ENCODE measurements at places on chromosomes 1 and 21. TPM values are rescaled to one million over a fixed set of nuclear protein-coding genes. Genes with fewer than 3 reads are reported as not detected.

The RPTN gene
- not detected for total RNA-seq

The PGLYRP4 gene
- total RNA-seq: not detected

The PTGFR gene
- total RNA-seq: 5.7 TPM

The NHLH1 gene
- total RNA-seq: 0.10 TPM

The KLHDC7A gene
- 0.65 TPM for total RNA-seq

The ACTA1 gene
- 3.3 TPM for total RNA-seq

The LRRC53 gene
- total RNA-seq: not detected

The RAP1GAP gene
- 2.2 TPM for total RNA-seq

- no peak overlapping the region for H3K4me3 ChIP-seq
- H3K36me3 ChIP-seq: no peaks in the 10 kb centered on the region
- no peak overlapping the region for H3K27ac ChIP-seq
- no peaks in the 10 kb centered on the region for H3K27me3 ChIP-seq
- H3K4me1 ChIP-seq: no peaks in the 10 kb centered on the region
- DNase-seq: no peak
These were observed 8.6 kb upstream of the LHX4 start for GRCh38 chr1:180221462-180221861.

DNA sequence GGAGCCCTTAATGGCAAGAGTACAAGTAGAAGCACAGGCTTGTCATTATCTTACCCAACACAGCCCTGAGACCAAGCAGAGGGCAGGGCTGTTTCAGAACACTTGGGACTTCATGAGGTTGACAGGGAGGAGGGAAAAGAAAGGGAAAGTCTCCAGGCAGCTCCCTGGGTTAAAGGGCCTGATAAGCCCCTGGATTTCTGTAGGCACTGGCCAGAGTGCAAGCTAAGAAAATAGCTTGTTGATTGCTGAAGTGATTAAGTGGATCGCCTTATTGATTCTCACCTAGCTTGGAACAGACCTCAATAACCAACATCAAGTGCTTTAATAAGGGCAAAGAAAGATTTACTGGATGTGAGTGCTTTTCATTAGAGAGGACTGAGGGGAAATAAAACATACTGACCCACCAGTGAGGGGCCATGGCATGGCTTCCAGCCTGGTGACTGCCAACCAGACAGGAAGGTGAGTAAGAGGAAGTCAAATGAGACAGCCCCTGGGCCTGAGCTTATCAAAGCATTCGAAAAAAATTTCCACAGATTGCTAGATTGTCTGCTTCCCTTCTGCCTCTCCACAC lies 121.4 kb upstream of the NFIA start:
- H3K27ac ChIP-seq: no peak overlapping the region
- H3K27me3 ChIP-seq: no peaks in the 10 kb centered on the region
- no peaks in the 10 kb centered on the region for H3K4me1 ChIP-seq
- no peak overlapping the region for H3K4me3 ChIP-seq
- DNase-seq: no peak

GRCh38 chr1:244022311-244022710 lies 28.8 kb upstream of the ZBTB18 start:
- H3K36me3 ChIP-seq: no peaks in the 10 kb centered on the region
- DNase-seq: no peak
- no peaks in the 10 kb centered on the region for H3K27me3 ChIP-seq

DNA sequence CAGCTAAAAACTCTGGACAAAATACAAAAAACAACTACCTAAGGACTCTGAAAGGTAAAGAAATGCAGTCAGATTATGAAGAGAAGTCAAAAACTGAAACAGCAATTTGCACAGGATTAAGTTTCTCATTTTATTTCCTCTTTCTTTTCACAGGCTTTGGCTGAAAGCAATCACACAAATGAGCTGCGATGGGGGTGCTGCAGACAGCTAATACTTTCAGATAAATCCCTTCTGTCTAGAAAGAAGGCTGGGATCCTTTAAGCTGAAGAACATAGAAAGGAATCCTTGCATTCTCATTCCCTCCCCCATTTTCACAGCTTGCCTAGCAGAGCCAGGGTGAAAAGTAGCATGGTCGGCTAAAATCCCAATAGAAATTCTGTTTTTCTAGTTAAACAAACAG lies 32.0 kb upstream of the PRDX6 start:
- no peak overlapping the region for H3K27ac ChIP-seq
- H3K4me3 ChIP-seq: no peak overlapping the region
- H3K36me3 ChIP-seq: no peaks in the 10 kb centered on the region
- no peak for DNase-seq
- H3K27me3 ChIP-seq: no peaks in the 10 kb centered on the region

DNA sequence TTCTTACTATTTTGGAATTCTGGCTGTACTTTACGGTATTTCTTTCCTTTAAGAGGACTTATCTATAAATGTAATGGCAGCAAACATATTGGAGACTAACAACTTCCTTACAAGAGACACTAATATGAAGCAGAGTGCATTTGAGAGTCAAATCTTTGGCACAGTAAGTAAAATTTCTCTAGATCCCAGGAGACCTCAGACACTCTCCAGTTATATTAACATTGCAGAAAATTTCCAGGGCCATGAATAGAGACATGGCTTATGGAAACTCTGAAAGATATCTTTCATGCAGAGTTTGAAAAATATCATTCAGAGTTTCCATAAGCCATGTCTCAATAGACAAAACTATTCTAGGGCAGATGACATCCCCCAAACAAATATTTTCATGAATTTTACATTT lies 51.2 kb downstream of the IL23R start:
- no peaks in the 10 kb centered on the region for H3K27me3 ChIP-seq
- H3K4me3 ChIP-seq: no peak overlapping the region
- H3K27ac ChIP-seq: no peak overlapping the region
- no peaks in the 10 kb centered on the region for H3K4me1 ChIP-seq
- DNase-seq: no peak

GRCh38 chr1:208160259-208160819 lies 83.8 kb downstream of the PLXNA2 start:
- peak; percentile 56 for DNase-seq
- H3K27ac ChIP-seq: no peak overlapping the region
- no peaks in the 10 kb centered on the region for H3K27me3 ChIP-seq
- H3K4me1 ChIP-seq: peaks cover 23% of the 10 kb centered on the region
- no peak overlapping the region for H3K4me3 ChIP-seq
- H3K36me3 ChIP-seq: no peaks in the 10 kb centered on the region

DNA sequence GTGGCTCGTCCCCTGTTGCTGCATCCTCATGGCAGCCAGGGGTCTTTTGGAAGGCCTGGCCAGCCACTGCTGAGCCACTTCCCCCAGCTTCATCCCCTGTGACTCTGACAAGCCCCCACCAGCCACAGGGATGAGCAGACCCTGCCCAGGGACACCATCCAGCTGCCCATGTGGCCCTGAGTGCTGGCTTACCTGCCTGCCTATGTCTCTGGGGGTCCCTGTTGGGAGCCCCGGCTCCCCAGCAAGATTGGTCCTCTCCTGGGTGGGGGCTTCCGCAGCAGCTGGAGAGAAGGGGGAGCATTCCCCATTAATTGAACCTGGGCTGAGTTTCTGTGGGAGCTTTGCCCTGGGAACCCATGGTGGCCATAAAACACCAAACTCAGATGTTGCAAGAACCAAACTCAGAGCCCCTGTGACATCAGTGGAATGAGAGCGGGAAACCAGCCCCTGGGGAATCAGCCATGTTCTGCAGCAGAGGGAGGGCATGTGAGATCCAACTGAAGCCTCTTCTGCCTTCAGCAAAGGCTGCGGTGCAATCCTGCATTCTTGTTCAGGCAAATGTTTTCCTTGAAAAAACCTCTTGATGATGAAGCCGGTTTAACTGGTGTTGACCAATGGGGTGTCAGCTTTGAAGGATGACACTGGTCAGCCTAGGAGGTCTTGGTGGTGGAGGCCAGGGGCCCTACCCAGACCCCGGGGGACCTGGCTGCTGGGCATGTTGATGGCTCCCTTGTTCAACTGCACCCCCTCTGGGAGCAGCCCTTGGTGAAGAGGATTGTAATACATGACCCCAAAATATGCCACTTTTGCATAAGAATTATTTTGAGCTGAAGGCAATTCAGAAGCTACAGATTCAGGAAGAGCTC lies 28.3 kb upstream of the COL18A1 start:
- H3K4me3 ChIP-seq: no peak overlapping the region
- no peaks in the 10 kb centered on the region for H3K27me3 ChIP-seq
- DNase-seq: peak; percentile 29
- H3K27ac ChIP-seq: no peak overlapping the region

GRCh38 chr1:21550097-21550496 lies 40.9 kb downstream of the ALPL start:
- DNase-seq: no peak
- no peak overlapping the region for H3K4me3 ChIP-seq
- no peaks in the 10 kb centered on the region for H3K4me1 ChIP-seq
- H3K27ac ChIP-seq: no peak overlapping the region
- H3K27me3 ChIP-seq: no peaks in the 10 kb centered on the region

DNA sequence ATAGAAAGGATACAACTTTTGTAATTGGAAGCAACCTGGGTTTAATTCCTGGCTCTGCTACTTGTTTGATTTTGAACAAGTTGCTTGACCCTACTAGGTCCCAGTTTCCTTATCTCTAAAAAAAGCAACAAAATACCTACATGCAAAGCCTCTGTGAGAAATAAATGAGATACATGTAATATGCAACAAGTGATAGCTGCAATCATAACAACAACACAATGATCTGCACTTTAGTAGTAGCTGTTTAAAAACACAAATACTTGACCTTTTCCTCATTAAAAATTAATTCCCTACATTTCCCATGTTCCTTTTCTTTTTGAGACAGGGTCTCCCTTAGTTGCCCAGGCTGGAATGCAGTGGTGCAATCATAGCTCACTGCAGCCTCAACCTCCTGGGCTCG lies 40.0 kb downstream of the FRRS1 start:
- H3K27me3 ChIP-seq: no peaks in the 10 kb centered on the region
- no peak overlapping the region for H3K27ac ChIP-seq
- H3K4me1 ChIP-seq: no peaks in the 10 kb centered on the region
- no peak for DNase-seq

DNA sequence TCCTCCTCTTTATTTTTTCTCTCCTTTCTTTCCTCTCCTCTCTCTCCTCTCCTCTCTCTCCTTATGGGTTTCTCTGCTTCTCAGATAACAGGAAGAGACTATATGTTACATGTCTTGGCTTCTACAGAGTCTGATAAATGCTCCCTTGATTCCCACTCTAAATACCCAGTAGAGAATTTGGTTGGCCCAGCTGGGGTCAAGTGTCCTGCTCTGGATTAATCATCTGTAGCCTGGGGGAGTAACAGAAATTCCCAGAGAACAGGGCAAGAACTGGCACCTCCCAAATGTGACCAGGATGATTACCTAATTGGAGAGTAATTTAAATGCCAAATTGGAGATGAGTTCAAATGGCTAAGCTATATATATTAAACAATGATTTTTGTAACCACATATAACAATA lies 146.1 kb upstream of the LMO4 start:
- no peaks in the 10 kb centered on the region for H3K4me1 ChIP-seq
- H3K36me3 ChIP-seq: no peaks in the 10 kb centered on the region
- no peak for DNase-seq
- H3K27me3 ChIP-seq: no peaks in the 10 kb centered on the region
- H3K4me3 ChIP-seq: no peak overlapping the region

DNA sequence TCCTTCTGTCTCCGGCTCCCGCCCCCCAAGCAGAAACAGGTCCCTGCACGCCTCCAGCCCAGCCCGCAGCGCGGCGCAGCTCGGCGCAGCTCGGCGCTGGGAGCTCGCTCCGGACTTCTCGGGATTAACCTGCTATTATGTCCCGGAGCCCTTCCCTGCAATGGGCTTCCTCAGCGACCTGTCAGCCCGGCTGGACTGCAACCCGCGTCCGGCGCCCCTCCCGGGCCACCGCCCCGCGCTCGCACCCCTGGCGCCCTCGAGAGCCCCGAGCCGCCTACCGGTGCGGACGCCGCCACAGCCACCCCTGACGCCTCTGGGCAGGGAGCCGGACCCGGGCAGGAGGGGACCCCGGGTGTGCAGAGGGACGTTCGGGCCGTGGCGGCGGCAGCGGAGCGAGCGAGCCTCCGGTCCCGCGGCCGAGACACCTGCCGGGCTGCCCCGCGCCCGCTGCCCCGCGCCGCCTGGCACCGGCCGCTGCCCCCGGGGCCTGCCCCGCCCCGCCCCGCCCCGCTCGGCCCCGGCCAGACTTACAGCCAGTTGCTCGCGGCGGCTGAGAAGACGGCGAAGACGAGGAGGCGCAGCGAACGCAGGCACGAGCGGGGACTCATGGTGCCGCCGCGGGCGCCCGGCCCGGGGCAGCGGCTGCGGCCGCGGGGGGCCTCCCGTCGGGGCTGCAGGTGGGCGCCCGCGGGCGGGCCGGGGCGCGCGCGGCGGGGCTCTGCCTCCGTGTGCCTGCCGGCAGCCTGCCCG lies 407 bp downstream of the WNT4 start:
- no peaks in the 10 kb centered on the region for H3K36me3 ChIP-seq
- peak overlapping the region; percentile 16 for H3K27ac ChIP-seq
- H3K4me1 ChIP-seq: peaks cover 6% of the 10 kb centered on the region
- H3K4me3 ChIP-seq: peak overlapping the region; percentile 41

DNA sequence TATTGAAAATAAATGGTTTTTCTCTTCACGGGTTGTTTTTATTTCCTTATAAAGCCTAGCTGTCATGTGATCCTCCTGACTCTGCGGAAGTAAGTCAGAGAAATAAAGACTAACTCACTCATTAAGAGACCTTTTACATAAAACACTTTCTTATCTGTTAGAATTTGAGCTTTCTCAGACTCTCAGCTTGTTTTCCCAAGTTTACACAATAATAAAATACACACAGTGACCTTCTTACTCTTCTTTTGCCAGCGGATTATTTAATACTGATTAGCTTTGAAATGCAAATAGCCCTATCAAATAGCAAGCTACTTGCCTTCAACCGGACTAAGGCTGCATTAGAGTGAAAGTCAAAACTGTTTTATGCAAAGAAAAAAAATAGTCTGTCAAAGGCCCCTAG lies 45.5 kb upstream of the CXADR start:
- H3K4me3 ChIP-seq: no peak overlapping the region
- no peaks in the 10 kb centered on the region for H3K27me3 ChIP-seq
- H3K36me3 ChIP-seq: no peaks in the 10 kb centered on the region
- H3K27ac ChIP-seq: no peak overlapping the region

GRCh38 chr1:247293047-247293446 lies 37.2 kb downstream of the VN1R5 start:
- H3K27ac ChIP-seq: no peak overlapping the region
- no peaks in the 10 kb centered on the region for H3K4me1 ChIP-seq
- H3K27me3 ChIP-seq: no peaks in the 10 kb centered on the region
- H3K4me3 ChIP-seq: no peak overlapping the region
- DNase-seq: no peak

- H3K36me3 ChIP-seq: no peaks in the 10 kb centered on the region
- H3K4me1 ChIP-seq: no peaks in the 10 kb centered on the region
- no peak overlapping the region for H3K27ac ChIP-seq
- no peak for DNase-seq
- no peaks in the 10 kb centered on the region for H3K27me3 ChIP-seq
These were observed 363.8 kb downstream of the PTPRC start for GRCh38 chr1:199002661-199003060.

GRCh38 chr1:16342331-16343062 lies 9.8 kb downstream of the FBXO42 start:
- H3K4me3 ChIP-seq: no peak overlapping the region
- H3K27ac ChIP-seq: no peak overlapping the region
- H3K27me3 ChIP-seq: no peaks in the 10 kb centered on the region
- DNase-seq: no peak
- H3K4me1 ChIP-seq: no peaks in the 10 kb centered on the region
- H3K36me3 ChIP-seq: no peaks in the 10 kb centered on the region
